Activated CD8-positive, alpha-beta T cell treated with anti-CD3 and anti-CD28 coated beads, Interleukin-2, amount 10 ng/mL, durations not matched to agents 7 days and 5 days (primary cell): ENCODE measurements at places on chromosomes 16 and 17. TPM values are rescaled to one million over a fixed set of nuclear protein-coding genes. Genes with fewer than 3 reads are reported as not detected.

- DNase-seq, result no peak
Measured at GRCh38 chr17:74466828-74467184, 372 bp downstream of the CD300A start.

DNA sequence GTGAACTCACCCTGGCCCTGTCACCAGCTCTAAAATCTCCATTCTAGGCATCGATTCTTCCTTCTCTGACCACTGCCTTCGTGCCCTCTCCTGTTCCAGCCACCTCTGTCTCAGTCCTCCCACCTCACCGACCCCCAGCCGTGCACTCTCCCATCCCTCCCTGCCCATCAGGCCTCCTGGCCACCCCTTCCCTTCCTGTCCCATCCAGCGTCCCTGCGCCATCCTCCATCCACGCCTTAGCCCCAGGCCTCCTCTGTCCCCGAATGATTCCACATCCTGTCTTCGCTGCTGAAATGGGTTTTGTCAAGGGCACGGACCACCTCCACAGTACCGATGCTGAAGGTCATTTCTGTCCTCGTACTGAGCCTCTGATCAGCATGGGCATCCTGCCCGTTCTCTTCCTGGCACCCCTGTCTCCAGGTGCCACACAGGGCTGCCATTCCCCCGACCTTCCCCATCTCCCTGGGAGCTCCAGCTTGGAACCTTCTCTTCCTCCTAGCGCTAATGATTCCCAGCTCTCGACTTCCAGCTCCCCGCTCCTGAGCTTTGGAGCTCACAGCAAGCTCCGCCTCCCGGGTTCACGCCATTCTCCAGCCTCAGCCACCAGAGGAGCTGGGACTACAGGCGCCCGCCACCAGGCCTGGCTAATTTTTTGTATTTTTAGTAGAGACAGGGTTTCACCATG, 2.6 kb downstream of the TRIM65 start:
- no peak for DNase-seq

DNA sequence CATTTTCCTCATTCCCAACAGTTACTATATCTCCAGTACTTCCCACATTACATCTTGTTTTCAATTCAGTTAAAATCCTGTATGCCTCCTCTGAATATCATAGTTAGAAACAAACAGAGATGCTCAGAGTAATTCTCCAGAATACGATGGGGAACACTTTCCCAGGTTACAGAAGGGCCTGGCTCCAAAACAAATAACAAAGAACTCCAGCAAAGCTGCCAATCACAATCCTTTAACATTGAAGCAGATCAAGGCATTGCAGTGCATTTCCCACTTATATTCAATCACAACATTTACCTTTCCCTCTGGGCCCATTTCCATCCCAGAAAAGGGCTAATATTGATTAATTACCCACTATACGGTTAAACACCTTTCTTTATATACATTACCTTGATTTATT, 29.4 kb upstream of the PMFBP1 start:
- DNase-seq, result no peak

GRCh38 chr17:37513711-37514110, 24.0 kb downstream of the DUSP14 start:
- DNase-seq, result no peak

DNA sequence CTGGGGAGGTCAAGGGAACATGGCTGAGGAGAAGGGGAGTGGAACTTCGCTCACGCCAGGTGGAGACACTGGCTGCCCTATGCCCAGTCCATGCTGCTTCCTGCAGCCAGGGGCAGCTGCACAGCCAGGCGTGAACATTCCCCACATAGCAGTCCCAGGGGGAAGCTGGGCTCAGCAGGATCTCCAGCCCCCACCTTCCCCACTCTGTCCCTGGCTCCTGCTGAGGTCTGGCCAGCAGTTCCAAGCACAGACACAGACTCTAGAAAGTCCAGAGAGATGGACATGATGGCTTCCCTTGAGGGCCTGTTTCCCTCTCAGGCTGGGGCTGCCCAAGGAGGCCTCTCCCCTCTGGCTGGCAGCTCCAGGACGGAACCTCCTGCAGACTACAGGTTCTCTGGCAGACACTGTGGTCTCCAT, 9.3 kb downstream of the JUP start:
- DNase-seq, result no peak

- DNase-seq, result peak; percentile 94
Measured at GRCh38 chr16:57592591-57593003, 35.8 kb upstream of the ADGRG1 start.

DNA sequence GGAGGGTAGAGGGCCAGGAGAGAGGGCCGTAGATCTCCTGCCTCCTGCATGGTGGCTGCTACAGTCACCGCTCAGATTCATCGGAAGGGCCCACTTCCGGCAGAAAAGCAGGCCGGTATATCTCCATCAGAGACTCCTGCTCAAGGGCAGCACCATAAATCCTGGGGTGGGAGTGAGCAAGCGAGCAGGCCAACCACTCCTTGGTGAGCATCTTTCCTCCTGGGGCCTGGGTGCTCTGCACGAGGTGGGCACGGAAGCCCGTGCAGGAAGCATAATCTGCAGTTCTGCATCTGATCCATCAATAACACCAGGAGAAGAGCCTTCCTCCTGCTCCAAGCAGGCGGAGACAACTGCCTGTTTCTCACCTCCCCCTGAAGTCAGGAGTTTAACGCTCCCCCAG, 57.4 kb upstream of the TMEM132E start:
- DNase-seq, result no peak

DNA sequence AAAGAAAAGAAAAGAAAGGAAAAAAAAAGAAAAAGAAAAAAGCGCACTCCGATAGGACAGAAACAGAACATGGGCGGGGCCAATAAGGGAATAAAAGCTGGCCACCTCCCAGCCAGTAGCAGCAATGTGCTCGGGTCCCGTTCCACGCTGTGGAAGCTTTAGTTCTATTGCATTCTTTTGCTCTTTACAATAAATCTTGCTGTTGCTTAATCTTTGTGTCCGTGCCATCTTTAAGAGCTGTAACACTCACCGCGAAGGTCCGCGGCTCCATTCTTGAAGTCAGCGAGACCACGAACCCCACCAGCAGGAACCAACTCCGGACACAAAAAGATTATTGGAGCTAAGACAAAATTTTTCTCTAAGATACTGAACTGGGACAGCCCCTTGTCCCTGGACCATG, 3.1 kb upstream of the ARL5C start:
- no peak for DNase-seq

- DNase-seq, result no peak
Measured at GRCh38 chr17:56707312-56708219, 114.1 kb downstream of the NOG start.

The C16orf89 gene
- total RNA-seq, result not detected

The AXIN2 gene
- 4.7 TPM for total RNA-seq

The ACSM2A gene
- total RNA-seq, result not detected

The RAB40B gene
- total RNA-seq, result 2.2 TPM
